ENCODE measurements at places on chromosomes 1 and 21. TPM values are rescaled to one million over a fixed set of nuclear protein-coding genes. Genes with fewer than 3 reads are reported as not detected.

SH3BGR gene
- total RNA-seq: 4.5 TPM

- H3K36me3 ChIP-seq: no peaks in the 10 kb centered on the region
- H3K4me3 ChIP-seq: no peak overlapping the region
- H3K27me3 ChIP-seq: peaks cover 56% of the 10 kb centered on the region
- DNase-seq: no peak
- no peak overlapping the region for H3K27ac ChIP-seq
- no peaks in the 10 kb centered on the region for H3K4me1 ChIP-seq
Observed at GRCh38 chr1:239956263-239956662, 135.4 kb upstream of the FMN2 start.

DNA sequence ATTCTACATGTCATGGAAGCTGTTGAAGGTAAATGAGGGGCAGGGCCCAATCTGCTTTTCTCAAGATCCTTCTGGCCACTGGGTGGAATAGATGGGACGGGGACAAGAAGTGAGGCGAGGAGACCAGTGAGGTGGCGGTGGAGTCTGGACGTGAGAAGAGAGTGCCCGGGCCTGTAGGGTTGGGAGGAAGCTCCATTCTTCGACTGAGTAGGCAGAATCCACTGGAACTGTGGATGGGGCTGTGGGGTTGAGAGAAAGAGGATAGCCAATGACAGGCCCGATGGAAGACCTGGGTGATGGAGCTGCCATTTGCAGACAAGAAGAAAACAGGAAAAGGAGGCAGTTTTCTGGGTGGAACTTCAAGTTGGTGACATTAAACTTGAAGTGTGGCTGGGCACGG lies 10.3 kb downstream of the SLC1A7 start:
- H3K27me3 ChIP-seq: no peaks in the 10 kb centered on the region
- no peak overlapping the region for H3K4me3 ChIP-seq
- H3K27ac ChIP-seq: no peak overlapping the region
- DNase-seq: no peak

GRCh38 chr21:26883768-26884167 lies 38.6 kb upstream of the ADAMTS1 start:
- no peak overlapping the region for H3K4me3 ChIP-seq
- H3K27me3 ChIP-seq: no peaks in the 10 kb centered on the region
- DNase-seq: no peak
- H3K27ac ChIP-seq: no peak overlapping the region

SOAT1 gene
- total RNA-seq: 43.5 TPM

GRCh38 chr21:17343055-17343454 lies 169.8 kb upstream of the CXADR start:
- H3K4me3 ChIP-seq: no peak overlapping the region
- H3K36me3 ChIP-seq: no peaks in the 10 kb centered on the region
- H3K27me3 ChIP-seq: no peaks in the 10 kb centered on the region
- no peaks in the 10 kb centered on the region for H3K4me1 ChIP-seq

NUCKS1 gene
- 319 TPM for total RNA-seq

LDLRAP1 gene
- 24.7 TPM for total RNA-seq

GGPS1 gene
- 47.4 TPM for total RNA-seq

DNA sequence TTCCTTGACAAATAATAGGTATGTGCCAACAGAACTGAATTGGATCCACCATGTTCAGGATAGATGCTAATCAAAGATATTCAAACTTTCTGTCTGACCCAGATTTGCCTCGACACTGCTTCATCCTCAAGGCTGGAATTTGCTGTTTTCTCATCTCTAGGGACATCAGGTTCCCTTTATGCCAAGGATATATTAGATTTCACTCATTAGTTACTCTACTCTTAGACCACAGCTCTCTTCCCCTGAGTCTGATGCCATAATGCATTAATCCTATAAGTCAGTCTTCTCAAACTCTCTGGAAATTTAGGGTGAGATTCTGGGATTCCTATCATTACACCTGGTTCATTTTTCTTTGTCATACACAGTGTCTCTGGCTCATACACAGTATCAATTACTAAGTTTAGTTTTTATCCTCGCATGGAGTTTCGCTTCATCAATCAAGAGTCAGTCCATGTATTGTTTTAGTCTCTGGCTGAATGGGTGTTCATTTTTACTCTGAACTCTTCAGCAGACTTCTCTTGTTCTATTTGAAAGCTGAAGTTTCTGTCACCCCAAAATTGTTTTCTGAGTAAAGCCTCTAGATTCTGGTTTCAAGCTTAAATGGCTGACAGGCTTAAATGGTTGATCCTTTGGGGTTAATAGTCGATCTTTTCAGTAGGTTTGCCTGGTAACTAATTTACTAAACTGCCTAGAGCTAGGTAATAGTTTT lies 9.3 kb upstream of the DCAF6 start:
- H3K36me3 ChIP-seq: peaks cover 3% of the 10 kb centered on the region
- DNase-seq: no peak
- no peak overlapping the region for H3K4me3 ChIP-seq

DNA sequence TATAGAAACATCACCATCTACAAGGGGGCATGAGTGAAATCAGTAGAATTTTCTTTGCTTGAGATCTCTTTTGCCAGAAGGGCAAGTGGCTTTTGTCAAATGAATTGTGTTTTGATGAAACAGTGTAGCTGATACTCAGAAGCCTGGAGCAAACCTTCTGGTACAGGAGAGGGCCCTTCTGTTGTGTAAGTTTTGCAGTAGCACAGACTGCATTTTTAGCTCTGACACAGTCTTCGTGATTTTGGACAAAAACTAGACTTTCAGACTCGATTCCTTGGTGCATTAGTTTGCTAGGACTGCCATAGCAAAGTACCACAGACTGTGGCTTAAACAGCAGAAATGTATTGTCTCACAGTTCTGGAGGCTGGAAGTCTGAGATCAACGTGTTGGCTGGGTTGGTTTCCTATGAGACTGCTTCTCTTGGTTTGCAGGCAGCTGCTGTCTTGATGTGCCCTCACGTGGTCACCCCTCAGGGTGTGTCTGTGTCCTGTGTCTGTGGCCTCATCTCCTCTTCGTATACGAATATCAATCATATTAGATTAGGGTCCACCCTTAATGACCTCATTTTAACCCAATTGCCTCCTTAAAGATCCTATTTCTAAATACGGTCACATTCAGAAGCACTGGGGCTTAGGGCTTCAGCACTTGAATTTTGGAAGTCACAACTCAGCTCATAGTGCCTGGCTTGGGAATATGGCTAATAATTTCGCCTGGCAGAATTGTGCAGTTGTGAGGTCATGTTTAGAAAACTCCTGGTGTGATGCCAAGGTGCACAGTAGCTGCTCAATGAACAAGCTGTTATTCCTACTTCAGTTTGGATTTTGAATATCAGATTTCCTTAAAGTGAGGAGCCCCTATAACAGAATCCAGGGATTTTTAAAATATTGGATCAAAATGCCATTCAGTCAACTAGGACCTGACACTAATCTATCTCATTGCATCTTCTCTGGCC lies 21.2 kb upstream of the DISC1 start:
- H3K4me1 ChIP-seq: peaks cover 12% of the 10 kb centered on the region
- no peak for DNase-seq
- no peak overlapping the region for H3K4me3 ChIP-seq
- no peak overlapping the region for H3K27ac ChIP-seq
- H3K27me3 ChIP-seq: no peaks in the 10 kb centered on the region

DNA sequence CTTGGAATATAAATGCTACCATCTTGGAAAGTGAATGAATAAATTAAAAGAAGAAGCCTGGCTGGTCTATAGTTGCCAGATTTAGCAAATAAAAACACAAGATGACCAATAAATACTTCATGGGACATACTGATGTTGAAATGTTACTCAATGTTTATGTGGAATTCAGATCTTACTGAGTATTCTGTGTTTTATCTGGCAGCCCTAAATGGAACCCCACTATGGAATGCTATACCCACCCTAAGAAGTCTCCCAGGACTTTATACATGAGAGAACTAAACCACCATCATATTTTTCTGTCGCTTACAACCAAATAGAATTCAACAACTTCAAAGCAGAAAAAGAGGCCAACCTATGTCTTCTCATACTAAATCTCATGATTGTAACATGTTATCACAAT lies 177.6 kb upstream of the HMCN1 start:
- no peak for DNase-seq
- H3K27ac ChIP-seq: no peak overlapping the region
- no peaks in the 10 kb centered on the region for H3K27me3 ChIP-seq
- no peaks in the 10 kb centered on the region for H3K36me3 ChIP-seq

DNA sequence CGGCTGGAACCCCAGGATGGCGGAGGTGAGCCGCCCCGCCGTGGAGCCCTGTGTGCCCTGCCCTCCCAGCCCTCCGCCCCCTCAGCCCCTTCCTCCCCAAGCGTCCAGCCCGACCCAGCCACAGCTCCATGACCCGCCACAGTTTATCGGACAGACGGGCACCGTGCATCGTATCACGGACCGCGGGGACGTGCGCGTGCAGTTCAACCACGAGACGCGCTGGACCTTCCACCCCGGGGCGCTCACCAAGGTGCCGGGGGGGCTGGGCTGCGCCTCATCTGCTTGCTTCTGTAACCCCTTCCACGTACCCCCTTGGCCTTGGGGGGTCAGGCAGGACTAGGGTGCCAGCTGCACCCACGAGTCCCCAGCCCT lies 6.6 kb upstream of the MMP23B start:
- H3K27me3 ChIP-seq: no peaks in the 10 kb centered on the region
- H3K4me1 ChIP-seq: no peaks in the 10 kb centered on the region
- no peak overlapping the region for H3K4me3 ChIP-seq
- no peaks in the 10 kb centered on the region for H3K36me3 ChIP-seq

Measured in PC-9 (cell line).